Osteoblast (primary cell): ENCODE measurements at places on chromosomes 5 and 9. TPM values are rescaled to one million over a fixed set of nuclear protein-coding genes. Genes with fewer than 3 reads are reported as not detected.

NKD2 gene
- under 0.01 TPM in 1 of 2 replicates, not detected in the other for total RNA-seq

S100Z gene
- not detected in 2 replicates for total RNA-seq

ARL14EPL gene
- not detected in 2 replicates for total RNA-seq

PRDM9 gene
- total RNA-seq, result not detected in 2 replicates

SUSD1 gene
- total RNA-seq, result 13.3 and 14.5 TPM in 2 replicates

PCDHGA3 gene
- total RNA-seq, result 2.4 and 2.9 TPM in 2 replicates

SGCD gene
- 27.1 and 33.3 TPM in 2 replicates for total RNA-seq

PFN3 gene
- total RNA-seq, result not detected in 2 replicates

PLPP7 gene
- 16.3 and 18.0 TPM in 2 replicates for total RNA-seq

ASTN2 gene
- total RNA-seq, result 4.7 TPM in 2 replicates

CCT5 gene
- 237 and 238 TPM in 2 replicates for total RNA-seq

SMIM33 gene
- not detected in 2 replicates for total RNA-seq

ZCCHC7 gene
- 31.5 and 32.6 TPM in 2 replicates for total RNA-seq

SLCO4C1 gene
- 2.5 and 4.1 TPM in 2 replicates for total RNA-seq

EIF4E1B gene
- total RNA-seq, result not detected in 2 replicates

BOD1 gene
- 90.5 and 91.6 TPM in 2 replicates for total RNA-seq

GPR151 gene
- total RNA-seq, result not detected in 2 replicates

MYOT gene
- total RNA-seq, result not detected in 2 replicates

GKAP1 gene
- total RNA-seq, result 1.1 and 1.5 TPM in 2 replicates

AIF1L gene
- total RNA-seq, result under 0.01 TPM in 1 of 2 replicates, not detected in the other

ANXA2R gene
- total RNA-seq, result 3.5 and 3.6 TPM in 2 replicates

SPATA31C1 gene
- total RNA-seq, result not detected in 2 replicates

GPR21 gene
- total RNA-seq, result 1.4 and 2.7 TPM in 2 replicates

MARCHF11 gene
- not detected in 2 replicates for total RNA-seq

OGN gene
- 0.36 and 0.88 TPM in 2 replicates for total RNA-seq

OCLN gene
- total RNA-seq, result 4.0 and 6.2 TPM in 2 replicates

ZDHHC11 gene
- total RNA-seq, result 1.2 and 1.8 TPM in 2 replicates

SLC6A7 gene
- under 0.01 TPM in 1 of 2 replicates, not detected in the other for total RNA-seq

OBP2B gene
- not detected in 2 replicates for total RNA-seq

CNTFR gene
- under 0.01 TPM in 1 of 2 replicates, not detected in the other for total RNA-seq

FOXD4L6 gene
- under 0.01 TPM in 1 of 2 replicates, not detected in the other for total RNA-seq

SHISAL2B gene
- total RNA-seq, result not detected in 2 replicates

PAEP gene
- not detected in 2 replicates for total RNA-seq

RHOBTB3 gene
- 314 and 349 TPM in 2 replicates for total RNA-seq

CYSRT1 gene
- 1.1 and 1.5 TPM in 2 replicates for total RNA-seq

CDC26 gene
- 20.9 and 27.9 TPM in 2 replicates for total RNA-seq

EQTN gene
- total RNA-seq, result not detected in 2 replicates

STX17 gene
- 32.2 and 40.1 TPM in 2 replicates for total RNA-seq

SPOUT1 gene
- 10.1 and 10.3 TPM in 2 replicates for total RNA-seq

PRRX2 gene
- 27.5 and 34.8 TPM in 2 replicates for total RNA-seq

TAF11L10 gene
- not detected in 2 replicates for total RNA-seq

TTC23L gene
- 0.29 TPM in 1 of 2 replicates, not detected in the other for total RNA-seq
